ENCODE measurements at places on chromosomes 6 and 20. TPM values are rescaled to one million over a fixed set of nuclear protein-coding genes. Genes with fewer than 3 reads are reported as not detected.

- DNase-seq = no peak
These were observed 159.2 kb downstream of the UBE3D start for GRCh38 chr6:82906489-82906888.

DNA sequence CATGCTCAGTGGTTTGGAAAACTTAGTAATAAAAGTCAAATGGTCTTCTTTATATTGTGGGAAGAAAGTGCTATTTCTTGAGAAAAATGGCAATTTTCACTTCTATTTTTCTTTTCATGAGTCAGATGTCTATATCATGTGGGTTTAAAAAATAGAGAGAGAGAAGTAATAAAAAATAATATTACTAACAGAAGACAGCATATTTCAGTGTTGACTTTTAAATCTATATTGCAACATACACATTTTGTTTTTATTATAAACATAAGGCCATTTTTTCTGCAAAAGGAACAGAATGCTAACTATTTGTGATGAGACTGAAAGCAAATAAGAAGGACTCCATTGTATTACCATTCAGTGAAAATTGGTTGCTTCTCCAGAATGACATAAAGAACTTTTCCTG lies 135.1 kb upstream of the CNR1 start:
- no peak for DNase-seq

The BHLHE23 gene
- not detected for total RNA-seq

The ULBP1 gene
- total RNA-seq = 0.20 TPM

DNA sequence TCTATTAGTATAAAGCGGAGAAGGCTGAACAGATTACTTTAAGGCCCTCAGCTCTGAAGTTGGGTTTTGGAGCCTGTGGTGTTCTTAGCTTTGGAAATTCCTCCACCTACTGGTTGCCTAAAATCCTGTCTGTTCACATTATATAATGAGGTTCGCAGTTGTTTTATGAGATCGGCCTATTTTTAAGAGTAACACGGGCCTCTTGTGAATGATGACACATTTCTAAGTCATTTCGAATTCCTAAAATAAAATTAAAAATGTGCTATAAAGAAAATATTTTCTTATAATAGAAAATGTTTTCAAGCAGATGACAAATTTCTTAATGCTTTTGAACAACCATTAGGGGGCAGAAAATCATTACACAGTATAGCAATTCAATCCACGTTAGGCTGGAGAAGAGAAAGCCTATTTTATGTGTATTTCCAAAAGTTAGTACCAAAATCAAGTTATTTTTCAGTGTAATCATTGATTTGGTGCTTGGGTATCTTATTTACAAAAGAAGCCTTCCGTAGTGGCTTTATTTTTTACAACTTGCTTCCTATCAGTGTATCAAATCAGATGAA lies 15.8 kb upstream of the FAM8A1 start:
- DNase-seq = no peak

The CYP24A1 gene
- total RNA-seq = not detected

DNA sequence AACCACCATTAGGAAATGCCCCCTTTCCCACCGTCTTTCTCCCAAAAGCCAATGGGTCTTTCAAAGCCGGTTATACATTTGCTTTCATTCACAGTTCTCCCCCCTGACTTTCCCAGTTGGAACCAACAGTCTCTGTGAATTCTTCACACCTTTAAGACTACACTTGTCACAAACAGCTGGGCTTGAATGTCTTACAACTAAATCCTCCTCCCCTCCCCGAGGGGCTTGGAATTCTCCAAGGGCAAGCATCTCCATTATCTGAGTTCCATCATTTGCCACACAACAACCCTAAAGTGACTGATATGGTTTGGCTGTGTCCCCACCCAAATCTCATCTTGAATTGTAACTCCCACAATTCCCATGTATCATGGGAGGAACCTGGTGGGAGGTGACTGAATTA lies 12.9 kb downstream of the ZFP64 start:
- no peak for DNase-seq

DNA sequence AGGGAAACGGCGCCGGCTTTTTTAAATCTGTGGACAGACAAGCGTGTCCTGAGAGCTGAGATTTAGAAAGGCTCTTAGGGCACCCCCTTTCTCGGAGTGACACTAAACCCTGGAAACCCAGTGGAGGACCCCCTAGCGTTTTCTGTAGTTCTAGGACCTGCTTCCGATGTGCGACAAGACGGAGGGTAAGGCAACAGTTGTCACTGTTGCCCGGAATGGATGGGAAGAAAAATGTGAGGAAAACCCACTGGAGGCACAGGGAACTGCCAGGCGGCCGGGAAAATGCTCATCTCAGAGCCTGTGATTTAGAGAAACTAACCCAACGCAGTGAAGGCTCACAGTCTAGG lies 551 bp upstream of the ATP5F1E start:
- DNase-seq = no peak

The SLC17A5 gene
- 6.1 TPM for total RNA-seq

The EGFL8 gene
- 15.1 TPM for total RNA-seq

The TPMT gene
- 12.5 TPM for total RNA-seq

- DNase-seq = no peak
These were observed 226.9 kb downstream of the BCKDHB start for GRCh38 chr6:80333342-80333741.

GRCh38 chr6:168188369-168189199 lies 109.6 kb upstream of the FRMD1 start:
- DNase-seq = peak; percentile 31

The DDX39B gene
- 235 TPM for total RNA-seq

- no peak for DNase-seq
These were observed 50.3 kb downstream of the CHMP4B start for GRCh38 chr20:33861458-33861857.

GRCh38 chr6:71468841-71469700 lies 180.5 kb downstream of the OGFRL1 start:
- DNase-seq = no peak

- DNase-seq = no peak
These were observed 11.8 kb downstream of the GNAS start for GRCh38 chr20:58864346-58864745.

- no peak for DNase-seq
These were observed 243.7 kb downstream of the TFAP2C start for GRCh38 chr20:56872620-56873458.

GRCh38 chr6:46175446-46175845 lies 4.7 kb upstream of the ENPP5 start:
- no peak for DNase-seq

- DNase-seq = no peak
These were observed 415.6 kb upstream of the RNF217 start for GRCh38 chr6:124546601-124547000.

DNA sequence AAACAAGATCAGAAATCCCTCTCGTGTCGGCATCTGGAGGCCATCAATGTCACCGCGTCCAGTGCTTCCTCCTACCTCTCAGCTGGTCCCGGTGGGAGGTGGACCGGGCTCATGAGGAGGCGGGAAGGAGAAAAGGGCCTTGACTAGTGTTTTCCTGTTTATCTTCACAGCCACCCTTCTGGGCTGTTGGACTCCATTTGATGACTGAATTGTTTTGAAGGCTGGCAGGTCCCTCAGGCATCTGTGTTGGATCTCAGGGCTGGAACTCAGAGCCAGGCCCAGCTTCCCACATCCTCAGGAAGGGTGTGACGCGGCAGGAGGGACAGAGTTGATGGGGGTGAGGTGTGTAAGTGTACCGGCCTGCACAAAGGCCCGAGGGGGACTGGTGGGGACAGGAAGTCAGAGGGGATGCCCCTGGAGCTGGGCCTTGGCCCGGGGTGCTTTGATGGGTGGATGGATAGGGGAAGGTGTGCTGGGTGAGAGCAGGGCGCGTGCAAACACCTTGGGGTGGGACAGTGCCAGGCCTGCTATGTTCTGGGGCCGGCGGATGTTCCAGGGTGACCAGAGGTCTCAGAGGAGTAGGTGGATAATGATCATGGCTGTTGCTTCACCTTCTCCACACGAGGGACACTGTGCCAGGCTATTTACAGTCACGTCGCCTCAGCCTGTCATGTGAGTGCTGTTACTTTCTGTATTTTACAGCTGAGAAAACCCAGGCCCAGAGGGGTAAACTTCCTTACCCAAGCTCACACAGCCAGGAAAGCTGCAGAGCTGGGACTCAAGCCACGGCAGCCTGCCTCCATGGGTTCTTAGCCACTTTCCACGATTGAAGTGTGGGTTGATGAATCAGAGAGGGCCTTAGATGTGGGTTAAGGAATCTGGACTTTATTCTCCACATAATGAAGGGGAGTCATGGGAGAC lies 17.9 kb upstream of the CHMP4B start:
- peak; percentile 46 for DNase-seq

The ADGRF5 gene
- 42.7 TPM for total RNA-seq

The OPRM1 gene
- total RNA-seq = not detected

DNA sequence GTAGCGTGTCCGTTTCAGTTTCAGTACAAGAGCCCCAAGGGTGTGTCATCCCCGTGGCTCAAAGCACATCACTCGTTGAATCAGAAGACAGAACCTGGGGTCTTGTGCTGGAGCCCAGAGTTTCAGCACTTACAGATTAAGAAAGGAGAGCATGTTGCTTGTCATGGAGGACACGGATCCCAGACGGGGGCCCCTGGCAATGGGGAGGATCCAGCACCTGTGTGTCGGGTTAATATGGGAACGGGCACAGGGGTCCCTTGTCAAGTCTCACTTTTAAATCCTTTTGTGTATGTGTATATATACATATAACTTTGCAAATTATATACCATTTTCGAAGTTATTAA lies 23.4 kb downstream of the THBS2 start:
- DNase-seq = no peak

DNA sequence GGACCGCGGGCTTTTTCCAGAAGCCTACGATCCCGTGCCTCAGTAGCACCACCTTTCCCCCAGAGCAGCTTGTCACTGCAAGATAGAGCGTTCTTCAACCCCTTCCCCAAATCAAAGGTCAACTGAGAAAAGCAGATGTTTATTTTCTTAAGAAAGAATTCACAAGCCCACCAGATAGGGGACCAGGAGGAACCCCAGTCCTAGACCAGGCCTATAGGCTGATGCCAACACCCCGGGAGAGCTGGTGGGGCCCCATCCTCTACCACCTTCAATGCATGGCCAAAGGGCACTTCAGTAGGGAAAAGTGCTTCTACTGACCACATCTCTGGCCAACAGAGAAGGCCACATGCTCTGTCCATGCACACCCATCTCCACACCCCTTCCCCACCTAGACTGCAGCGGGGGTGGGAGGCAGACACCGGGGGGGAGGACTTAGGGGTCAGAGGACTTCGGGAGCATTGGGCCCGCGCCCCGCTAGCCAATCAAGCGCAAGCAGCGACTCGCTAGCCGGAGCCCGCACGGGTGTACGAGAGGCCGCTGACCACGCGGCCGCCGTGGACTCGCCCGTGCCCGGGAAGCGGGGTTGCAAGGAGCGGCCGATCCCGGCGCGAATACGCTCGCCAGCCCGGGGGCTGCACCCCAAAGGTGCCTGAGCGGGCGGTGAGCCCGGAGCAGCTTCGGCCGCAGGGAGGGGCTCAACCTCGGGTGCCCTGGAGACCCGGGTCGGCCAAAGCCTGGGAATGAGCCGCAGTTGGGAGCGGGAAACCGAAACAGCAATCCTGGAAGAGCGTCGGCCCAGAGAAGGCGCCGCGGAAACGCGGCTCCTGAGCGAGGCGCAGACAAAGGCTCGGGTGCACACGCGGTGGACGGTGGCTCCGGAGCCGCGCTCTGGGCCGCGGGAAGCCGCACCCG lies 2.8 kb downstream of the PDE10A start:
- DNase-seq = no peak

The TOX2 gene
- total RNA-seq = 1.0 TPM

GRCh38 chr6:18280084-18280483 lies 15.8 kb upstream of the DEK start:
- no peak for DNase-seq

GRCh38 chr6:63440594-63440993 lies 120.8 kb upstream of the LGSN start:
- no peak for DNase-seq

- DNase-seq = peak; percentile 6
These were observed 6.7 kb downstream of the SRC start for GRCh38 chr20:37352608-37352980.

- no peak for DNase-seq
These were observed 55.2 kb upstream of the SUPT3H start for GRCh38 chr6:45432977-45433376.

GRCh38 chr6:106844930-106845329 lies 129.6 kb downstream of the CD24 start:
- no peak for DNase-seq
